ENCODE measurements at places on chromosomes 13 and 19.

- no peak for DNase-seq
Measured at GRCh38 chr19:16374436-16374835, 49.8 kb downstream of the KLF2 start.

GRCh38 chr19:49196527-49197240 is 39.1 kb downstream of the TRPM4 start:
- no peak for DNase-seq

- peak; percentile 34 for DNase-seq
Measured at GRCh38 chr19:50331221-50331993, 2.2 kb upstream of the KCNC3 start.

- DNase-seq = peak; percentile 99
Measured at GRCh38 chr19:6110360-6110977, at the start of gene RFX2. TSS of gene RFX2 (minus strand) at chr19:6110500. CDS start at chr19:6047496, 63,004 bp downstream.

GRCh38 chr19:43362745-43363144 is 9.3 kb downstream of the CD177 start:
- no peak for DNase-seq

- no peak for DNase-seq
Measured at GRCh38 chr19:16897856-16898161, 9.0 kb downstream of the F2RL3 start.

- peak; percentile 68 for DNase-seq
Measured at GRCh38 chr19:48271531-48272151, 1.8 kb downstream of the ZNF114 start.

- no peak for DNase-seq
Measured at GRCh38 chr13:29925457-29926097, 75.2 kb upstream of the UBL3 start.

DNA sequence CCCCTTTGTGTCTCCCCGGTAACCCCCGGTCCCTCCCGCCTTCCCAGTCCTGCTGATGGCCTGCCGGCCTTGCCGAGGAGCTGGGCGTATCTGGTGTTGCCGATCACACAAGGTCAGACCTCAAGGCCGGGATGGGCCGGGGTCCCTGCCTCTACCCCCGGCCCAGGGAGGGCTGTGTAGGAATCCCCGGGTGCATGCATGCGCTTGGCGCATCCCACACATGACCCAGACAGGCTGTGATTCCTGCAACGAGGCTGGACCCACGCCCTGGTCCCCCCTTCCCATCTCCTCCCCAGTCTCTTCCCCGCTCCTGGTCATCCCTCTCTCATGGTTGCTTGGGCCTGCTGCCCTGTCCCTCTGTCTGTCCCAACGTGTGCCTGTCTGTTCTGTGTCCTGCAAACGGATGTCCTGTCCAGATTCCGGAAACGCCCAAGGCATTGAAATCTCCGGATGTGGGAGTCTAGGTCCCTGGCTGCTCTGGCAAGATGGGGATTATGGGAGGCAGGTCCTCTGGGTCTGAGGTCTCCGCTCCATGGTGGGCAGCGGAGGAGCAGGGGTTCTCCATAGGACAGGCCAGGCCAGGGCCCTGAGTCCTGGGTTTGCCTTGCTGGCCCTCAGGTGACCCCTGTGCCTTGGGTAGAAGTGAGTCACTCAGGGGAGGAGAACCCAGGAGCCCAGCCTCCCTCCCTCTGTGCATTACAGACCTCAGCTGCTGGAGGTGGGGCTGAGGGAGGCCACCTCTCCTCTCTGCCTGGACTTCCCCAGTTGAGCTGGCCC is 1.6 kb downstream of the PKN1 start:
- DNase-seq = no peak

DNA sequence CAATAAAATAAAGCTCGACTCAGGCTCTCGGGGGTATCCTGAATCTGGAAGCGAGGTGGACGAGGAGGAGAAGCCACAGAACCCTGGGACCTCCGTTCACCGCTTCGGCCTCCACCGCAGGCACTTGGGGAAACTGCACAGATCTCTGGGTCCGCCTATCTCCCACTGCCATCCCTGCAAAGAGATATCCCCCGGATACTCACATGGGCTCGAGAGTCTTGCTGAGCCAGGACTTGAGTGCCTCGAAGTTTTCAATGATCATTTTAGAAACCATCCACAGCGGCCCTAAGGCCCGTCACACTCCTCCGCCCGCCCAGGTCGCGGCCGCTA is 589 bp downstream of the RBM26 start:
- peak; percentile 65 for DNase-seq

DNA sequence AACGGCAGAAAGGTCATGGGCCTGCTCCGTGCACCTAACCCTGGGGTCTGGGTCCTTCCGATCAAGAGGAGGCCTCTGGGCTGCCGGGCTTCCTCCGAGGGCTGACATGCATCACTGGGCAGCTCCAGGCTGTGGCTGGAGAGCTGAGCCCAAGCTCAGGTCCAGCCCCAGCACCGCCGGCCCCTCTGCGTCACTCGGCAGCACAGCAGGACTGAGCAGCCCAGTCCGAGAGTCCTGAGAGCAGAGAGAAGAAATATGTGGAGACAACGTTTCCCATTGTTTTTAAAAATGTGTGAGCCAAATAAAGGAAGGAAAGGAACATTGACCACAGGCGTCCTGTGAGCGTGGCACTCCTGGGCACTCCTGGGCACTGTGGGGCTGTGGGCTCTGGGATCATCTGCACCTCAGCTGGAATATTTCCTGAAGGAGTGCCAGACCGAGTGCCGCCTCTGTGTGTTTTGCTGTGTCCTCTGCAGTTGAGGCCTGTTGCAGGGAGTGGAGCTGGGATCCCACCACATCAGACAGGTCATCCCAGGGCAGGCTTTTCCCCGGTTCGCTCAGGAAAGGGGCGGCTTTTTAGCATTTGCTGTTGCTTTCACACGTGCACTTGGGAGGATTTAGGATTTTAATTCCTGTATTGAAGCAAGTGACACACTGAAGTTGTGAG is 37.8 kb upstream of the TFDP1 start:
- DNase-seq = no peak

GRCh38 chr19:33437393-33437820 is 63.9 kb downstream of the CEBPG start:
- no peak for DNase-seq

DNA sequence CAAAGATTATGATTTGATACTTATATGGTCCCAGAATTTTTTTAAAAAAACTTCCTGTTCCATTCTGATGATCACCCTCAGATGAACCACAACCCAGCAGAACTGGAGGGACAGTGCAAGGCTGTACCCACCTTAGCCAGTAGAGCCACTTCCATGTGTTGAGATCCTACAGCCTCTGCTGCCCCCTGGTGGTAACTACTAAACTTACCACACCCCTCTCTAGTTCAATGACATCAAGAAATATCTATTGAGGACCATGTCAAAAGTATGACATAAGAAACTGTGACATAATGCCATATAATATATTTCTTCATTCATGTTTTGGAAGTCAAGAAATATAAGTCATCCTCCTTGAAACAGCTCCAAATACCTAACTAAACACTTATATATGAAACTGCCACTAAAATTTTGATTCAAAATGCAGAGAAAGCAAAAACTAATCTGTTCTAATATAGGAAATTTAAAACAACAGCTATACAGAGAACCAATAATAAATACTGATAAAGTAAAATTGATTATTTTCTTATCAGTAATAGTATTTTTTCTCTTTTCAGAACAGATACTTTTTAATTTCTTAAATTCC is 412.6 kb downstream of the KCTD12 start:
- peak; percentile 53 for DNase-seq

DNA sequence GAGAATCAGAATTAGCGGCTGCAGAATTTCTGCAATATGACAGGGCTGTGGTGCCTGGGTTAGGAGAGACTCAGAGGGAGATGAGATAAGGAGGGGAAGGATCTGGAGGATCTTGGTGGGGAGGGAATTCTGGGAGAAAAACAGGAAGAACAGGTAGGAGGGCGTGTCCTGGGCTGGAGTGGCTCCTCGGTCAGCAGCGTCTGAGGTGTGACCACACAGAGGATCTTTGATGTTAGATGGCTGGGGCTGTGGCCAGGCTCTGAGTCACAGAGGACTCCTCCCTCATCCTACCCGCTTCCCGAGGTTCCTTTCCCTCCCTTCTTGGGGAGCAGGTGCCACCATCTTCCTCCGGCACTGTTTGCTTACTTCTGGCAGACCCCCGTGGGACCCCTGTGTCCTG is 6.4 kb upstream of the KLK6 start:
- no peak for DNase-seq

DNA sequence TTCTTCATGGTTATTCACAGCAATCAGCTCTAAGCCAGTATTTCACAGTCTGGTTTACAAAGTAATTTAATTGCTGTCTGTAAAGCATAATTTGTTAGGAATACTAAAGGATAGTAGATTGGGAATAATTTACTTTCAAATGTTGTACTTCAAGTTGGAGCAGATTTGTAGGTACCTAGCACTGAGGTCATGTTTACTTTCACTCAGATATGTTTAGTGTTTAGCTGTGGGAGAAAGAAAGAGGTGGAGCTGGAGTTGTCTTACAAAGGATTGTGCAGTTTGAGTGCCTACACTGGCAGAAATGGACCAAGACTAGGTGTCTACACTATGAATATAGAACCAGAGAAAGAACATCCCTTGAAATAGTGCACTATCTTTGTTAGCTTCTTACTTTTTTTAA is 464.6 kb downstream of the PCDH9 start:
- DNase-seq = no peak

GRCh38 chr13:76470991-76471390 is 415.2 kb downstream of the KCTD12 start:
- no peak for DNase-seq

DNA sequence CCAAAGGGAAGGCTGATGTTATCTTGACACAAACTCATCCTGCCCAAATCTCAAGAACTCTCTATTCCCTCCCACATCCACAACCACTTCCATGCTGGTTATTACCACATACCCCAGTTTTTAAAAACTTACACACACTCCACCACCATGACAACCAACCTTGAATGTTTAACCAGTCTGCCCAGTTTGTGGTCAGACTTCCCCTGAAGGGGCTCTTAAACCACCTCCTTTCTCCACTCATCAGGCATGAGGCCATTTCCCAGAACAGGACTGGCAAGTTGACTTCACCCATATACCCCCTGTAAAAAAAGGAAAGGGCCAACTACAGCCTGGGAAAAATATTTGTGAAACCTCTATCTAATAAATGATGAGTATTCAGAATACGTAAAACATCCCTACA is 12.4 kb upstream of the ZSCAN4 start:
- no peak for DNase-seq

DNA sequence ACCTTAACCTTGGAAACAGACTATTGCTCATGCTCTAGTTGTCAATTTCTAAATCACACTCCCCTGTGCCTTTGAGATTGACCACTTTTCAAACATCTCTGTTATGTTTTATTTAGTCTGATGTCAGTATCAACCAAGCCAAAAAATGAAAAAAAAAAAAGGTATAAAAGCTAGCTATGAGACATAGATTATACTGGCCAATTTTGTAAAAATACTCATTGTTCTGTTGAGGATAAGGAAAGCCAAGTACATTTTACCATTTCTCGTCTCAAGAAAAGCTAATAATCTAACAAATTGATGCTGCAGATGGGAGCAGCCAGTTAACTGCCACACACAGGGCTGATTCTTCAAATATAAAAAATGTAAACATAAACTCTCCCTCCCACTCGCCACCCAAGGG is 572.6 kb upstream of the KLF12 start:
- no peak for DNase-seq

GRCh38 chr13:42400188-42400833 is 128.4 kb downstream of the AKAP11 start:
- DNase-seq = no peak

DNA sequence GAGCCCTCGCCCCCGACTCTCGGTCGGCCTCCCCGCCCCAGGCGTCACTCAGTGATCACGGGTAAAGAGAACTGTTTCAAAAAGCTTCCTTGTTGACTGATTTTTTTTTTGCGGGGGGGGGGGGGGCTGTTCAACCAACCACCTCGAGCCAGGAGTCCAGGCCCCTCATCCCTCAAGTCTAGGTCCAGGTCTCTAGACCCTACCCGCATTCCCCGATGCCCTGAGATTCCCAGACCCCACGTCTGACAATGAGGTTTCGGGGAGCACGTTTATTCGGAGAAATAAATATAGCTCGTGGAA is 4.3 kb downstream of the HRC start:
- DNase-seq = no peak

GRCh38 chr19:823565-824121 is 1.9 kb upstream of the PLPPR3 start:
- no peak for DNase-seq

DNA sequence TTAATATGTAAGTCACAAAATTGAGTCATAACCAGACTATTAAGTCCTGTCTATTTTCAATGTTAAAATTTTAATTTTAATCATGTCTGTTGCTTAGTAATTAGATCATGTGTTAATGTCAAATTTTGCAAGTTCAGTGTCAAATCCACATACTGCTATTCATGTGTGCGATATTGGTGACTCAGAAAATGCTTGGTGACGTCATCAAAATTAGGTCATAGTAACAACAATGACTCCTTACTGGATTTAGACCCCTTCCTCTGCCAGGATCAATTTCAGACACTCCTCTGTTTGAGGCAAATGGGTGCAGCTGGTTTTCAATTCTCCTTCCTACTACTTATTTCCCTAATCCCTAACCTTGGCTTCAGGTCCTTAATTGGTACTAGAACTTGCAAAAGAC is 1394.3 kb upstream of the SLC10A2 start:
- no peak for DNase-seq

- DNase-seq = no peak
Measured at GRCh38 chr13:106488076-106488475, 47.4 kb downstream of the EFNB2 start.

DNA sequence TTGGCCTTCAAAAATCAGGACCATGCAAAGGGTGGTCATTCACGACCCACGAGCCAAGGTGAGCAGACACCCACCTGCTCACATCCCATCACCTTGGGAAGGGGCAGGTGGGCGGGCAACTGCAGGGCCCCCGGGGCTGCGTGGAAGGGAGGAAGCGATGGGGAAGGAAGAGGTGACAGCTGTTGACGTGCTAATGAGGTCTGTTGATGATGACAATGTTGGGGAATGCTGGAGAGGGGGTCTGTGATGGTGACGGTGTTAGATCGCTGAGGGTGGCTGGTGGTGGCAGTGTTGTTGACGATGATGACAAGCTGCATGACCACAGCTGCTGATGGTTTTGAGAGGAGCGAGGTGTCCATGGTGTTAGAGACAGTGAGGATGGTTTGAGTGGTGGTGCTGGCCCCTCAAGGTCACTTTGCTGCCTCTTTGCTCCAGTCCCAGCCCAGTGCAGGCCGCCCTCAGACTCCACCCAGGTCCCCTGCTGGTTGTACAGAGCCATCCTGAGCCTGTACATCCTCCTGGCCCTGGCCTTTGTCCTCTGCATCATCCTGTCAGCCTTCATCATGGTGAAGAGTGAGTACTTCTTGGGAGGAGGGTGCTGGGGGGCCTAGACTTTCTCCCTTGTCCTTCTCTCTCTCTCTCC is 900 bp downstream of the MCEMP1 start:
- no peak for DNase-seq

- no peak for DNase-seq
Measured at GRCh38 chr13:51230477-51231105, 8.4 kb downstream of the FAM124A start.

- no peak for DNase-seq
Measured at GRCh38 chr13:92354583-92354982, 872.0 kb upstream of the GPC6 start.

GRCh38 chr13:33033986-33034385 is 17.8 kb downstream of the KL start:
- DNase-seq = no peak

- DNase-seq = no peak
Measured at GRCh38 chr19:793806-794205, 3.4 kb upstream of the PTBP1 start.

All from GM20000 (cell line).